ENCODE measurements at places on chromosomes 4 and X.

- H3K27ac ChIP-seq, result no peak overlapping the region
- no peaks in the 10 kb centered on the region for H3K4me1 ChIP-seq
- no peak overlapping the region for H3K4me3 ChIP-seq
Measured at GRCh38 chrX:70262952-70263567, 3.1 kb upstream of the P2RY4 start.

DNA sequence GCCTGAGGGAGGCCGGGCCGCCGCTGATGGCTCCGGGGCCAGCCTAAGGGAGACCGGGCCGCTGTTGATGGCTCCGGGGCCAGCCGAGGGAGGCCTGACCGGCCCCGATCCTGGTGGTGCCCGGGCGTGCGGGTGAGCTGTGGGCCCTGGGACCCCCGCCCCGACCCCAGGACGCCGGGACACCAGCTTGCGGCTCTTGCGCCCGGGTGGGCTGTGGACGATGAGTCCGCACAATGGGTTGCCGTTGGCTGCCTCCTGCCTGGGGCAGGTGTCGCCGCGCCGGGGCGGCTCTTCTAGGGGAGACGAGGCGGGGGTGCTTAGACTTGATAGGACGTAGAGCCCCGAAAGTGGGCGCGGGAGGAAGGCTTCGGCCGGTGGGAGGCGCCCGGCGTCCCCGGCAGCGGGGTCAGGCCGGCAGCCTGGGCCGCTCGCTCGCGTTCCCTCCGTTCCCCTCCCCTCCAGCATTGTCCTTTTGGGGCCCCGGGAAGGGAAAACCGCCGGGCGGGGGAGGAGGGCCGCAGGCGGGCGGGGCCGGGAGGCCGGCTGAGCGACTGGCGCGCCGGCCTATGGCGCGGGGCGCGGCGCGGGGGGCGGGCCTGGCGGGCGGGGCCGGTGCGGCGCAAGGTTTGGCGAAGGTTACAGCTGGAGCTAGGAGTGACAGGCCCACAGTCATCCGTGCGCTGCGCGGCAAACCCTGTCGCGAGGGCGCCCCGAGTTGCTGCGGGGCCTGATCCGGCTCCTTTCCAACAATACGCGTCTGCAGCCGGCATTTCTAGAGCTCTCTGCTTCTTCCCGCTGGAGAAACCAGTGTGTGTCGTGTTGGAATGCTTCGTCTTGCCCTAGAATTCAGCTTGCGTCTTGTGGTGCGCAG, 819 bp downstream of the KIAA0232 start:
- H3K4me3 ChIP-seq, result peak overlapping the region; percentile 92
- peaks cover 21% of the 10 kb centered on the region for H3K36me3 ChIP-seq
- peak overlapping the region; percentile 74 for H3K27ac ChIP-seq
- peaks cover 74% of the 10 kb centered on the region for H3K4me1 ChIP-seq
- peak; percentile 78 for DNase-seq
- no peaks in the 10 kb centered on the region for H3K27me3 ChIP-seq

DNA sequence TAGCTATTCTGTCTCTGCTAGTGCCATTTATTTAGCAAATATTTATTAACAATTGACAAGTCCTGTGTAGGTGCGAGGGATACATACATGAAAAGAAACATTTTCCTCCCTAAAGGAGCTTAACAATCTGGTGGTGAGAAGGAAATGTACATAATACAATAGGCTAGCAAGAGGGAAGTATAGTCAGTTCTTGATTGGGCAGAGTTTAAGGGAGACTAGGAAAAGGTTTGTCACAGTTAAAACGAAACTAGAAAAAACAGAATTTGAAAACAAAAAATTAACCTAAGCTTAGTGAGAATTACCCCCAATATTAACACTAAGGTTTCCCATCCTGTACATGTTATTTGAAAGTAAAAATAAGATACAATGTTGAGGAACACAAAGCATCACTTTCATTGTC, 8.6 kb upstream of the MAML3 start:
- H3K4me1 ChIP-seq, result peaks cover 14% of the 10 kb centered on the region
- H3K27ac ChIP-seq, result no peak overlapping the region
- H3K36me3 ChIP-seq, result peaks cover 3% of the 10 kb centered on the region
- DNase-seq, result no peak
- no peak overlapping the region for H3K4me3 ChIP-seq
- no peaks in the 10 kb centered on the region for H3K27me3 ChIP-seq

DNA sequence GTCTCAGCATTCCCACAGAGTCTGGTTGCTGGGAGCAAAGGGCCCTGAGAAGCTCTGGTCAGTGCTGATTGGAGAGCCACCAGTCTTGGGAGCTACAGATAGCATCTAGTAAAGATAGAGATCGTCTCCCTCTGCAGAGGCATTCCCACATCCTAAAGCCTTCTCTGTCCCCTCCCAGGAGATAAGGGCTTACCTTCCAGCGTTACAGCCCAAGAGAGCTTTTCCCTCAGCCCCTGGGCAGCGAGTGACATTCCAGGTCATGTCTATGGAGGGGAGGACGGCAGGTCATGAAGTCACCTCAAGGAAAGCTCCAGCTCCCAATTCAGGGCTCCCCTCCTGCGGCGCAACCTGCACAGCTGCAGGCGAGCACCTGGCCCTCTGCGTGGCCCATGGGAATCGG, 29.9 kb downstream of the CLDN34 start:
- no peak for DNase-seq
- no peak overlapping the region for H3K4me3 ChIP-seq
- no peaks in the 10 kb centered on the region for H3K27me3 ChIP-seq
- H3K27ac ChIP-seq, result no peak overlapping the region
- no peaks in the 10 kb centered on the region for H3K4me1 ChIP-seq

- peak within 1 kb of the TSS; percentile 94 for H3K4me3 ChIP-seq
- peak within 1 kb of the TSS; percentile 89 for H3K27ac ChIP-seq
- H3K27me3 ChIP-seq, result no peaks in the 10 kb centered on the region
- H3K36me3 ChIP-seq, result no peaks in the 10 kb centered on the region
Measured at GRCh38 chr4:55345980-55346850, at the start of gene SRD5A3. Gene SRD5A3 (plus strand): TSS chr4:55346242. CDS start chr4:55346337, 95 bp downstream.

DNA sequence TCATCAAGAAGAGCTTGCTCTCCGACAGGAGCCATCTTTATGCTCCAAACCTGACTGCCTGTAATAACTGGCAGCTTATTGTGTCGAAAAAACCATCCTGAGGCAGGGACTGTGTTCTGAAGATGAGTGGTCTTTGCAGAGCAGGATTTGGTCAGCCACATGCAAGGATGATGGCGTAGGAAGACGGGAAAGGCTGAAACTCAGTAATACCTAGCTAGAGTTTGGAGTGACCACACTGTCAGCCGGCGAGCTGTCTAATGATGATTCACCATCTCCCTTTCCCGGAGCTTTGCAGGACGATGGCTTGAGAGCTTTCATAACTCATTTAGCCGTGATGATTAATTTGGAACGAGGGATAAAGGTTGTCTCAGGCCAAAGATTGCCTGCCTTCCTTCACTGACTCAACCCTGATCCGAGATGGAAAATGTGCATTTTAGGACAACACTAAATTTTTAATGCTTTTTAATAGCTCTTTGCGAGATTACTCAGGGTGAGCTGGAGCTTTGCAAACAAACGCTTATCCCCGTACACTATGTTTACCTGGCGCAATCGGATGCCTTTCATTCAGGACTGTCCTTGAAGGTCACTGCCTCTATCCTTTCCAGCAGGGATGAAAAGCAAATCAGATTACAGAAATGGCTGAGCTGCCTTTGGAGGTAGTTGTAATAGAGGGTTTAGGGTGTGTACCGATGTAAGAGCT, 288.5 kb downstream of the ASMT start:
- no peak for DNase-seq
- no peak overlapping the region for H3K27ac ChIP-seq
- no peaks in the 10 kb centered on the region for H3K36me3 ChIP-seq
- no peaks in the 10 kb centered on the region for H3K4me1 ChIP-seq
- H3K4me3 ChIP-seq, result no peak overlapping the region
- peaks cover 7% of the 10 kb centered on the region for H3K27me3 ChIP-seq

GRCh38 chr4:951186-951585, 18.9 kb downstream of the TMEM175 start:
- H3K4me3 ChIP-seq, result no peak overlapping the region
- H3K36me3 ChIP-seq, result peaks cover 5% of the 10 kb centered on the region

- no peak overlapping the region for H3K4me3 ChIP-seq
- no peaks in the 10 kb centered on the region for H3K27me3 ChIP-seq
- no peak for DNase-seq
- H3K36me3 ChIP-seq, result no peaks in the 10 kb centered on the region
Measured at GRCh38 chrX:29617276-29617675, 598.1 kb upstream of the MAGEB2 start.

GRCh38 chr4:1099270-1099669, 14.1 kb downstream of the RNF212 start:
- H3K27me3 ChIP-seq, result no peaks in the 10 kb centered on the region
- no peak overlapping the region for H3K4me3 ChIP-seq
- no peaks in the 10 kb centered on the region for H3K4me1 ChIP-seq
- no peak overlapping the region for H3K27ac ChIP-seq
- DNase-seq, result no peak

GRCh38 chrX:154485150-154486051, 1.0 kb downstream of the UBL4A start:
- peaks cover 4% of the 10 kb centered on the region for H3K4me1 ChIP-seq
- DNase-seq, result no peak
- peak overlapping the region; percentile 17 for H3K27ac ChIP-seq
- H3K27me3 ChIP-seq, result no peaks in the 10 kb centered on the region

DNA sequence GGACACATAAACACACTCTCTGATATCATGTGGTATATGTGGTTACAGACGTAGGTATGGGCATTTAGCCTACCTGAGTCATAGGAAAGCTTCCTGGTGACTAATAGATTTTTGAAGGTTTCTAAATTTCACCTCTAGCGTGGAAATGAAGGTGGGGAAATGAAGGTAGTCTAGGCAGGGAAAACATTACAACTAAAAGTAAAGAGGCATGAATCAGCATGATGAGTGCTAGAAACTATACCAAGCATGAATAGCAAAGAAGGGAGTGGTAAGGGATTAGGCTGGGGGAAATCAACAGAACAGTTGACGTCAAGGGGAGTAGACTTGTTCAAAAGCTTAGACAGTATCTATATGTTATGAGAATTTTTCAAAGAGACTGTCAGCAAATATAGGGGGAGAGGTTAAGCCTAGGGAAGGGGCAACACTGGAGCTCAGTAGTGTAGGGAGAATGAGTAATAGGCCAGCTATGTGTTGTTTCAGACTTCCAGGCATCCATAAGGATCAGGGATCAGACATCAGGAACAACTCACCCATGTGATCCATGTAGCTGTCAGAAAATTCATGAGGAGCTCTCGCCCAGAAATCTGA, 279.3 kb upstream of the DIPK2B start:
- no peak overlapping the region for H3K27ac ChIP-seq
- DNase-seq, result no peak
- H3K4me1 ChIP-seq, result no peaks in the 10 kb centered on the region
- H3K36me3 ChIP-seq, result no peaks in the 10 kb centered on the region
- no peaks in the 10 kb centered on the region for H3K27me3 ChIP-seq

GRCh38 chr4:11081006-11081405, 347.7 kb downstream of the HS3ST1 start:
- H3K27ac ChIP-seq, result no peak overlapping the region
- no peaks in the 10 kb centered on the region for H3K36me3 ChIP-seq
- H3K4me3 ChIP-seq, result no peak overlapping the region

GRCh38 chr4:139986689-139987501, 167.1 kb downstream of the MAML3 start:
- no peak for DNase-seq
- no peaks in the 10 kb centered on the region for H3K36me3 ChIP-seq
- H3K4me1 ChIP-seq, result no peaks in the 10 kb centered on the region

DNA sequence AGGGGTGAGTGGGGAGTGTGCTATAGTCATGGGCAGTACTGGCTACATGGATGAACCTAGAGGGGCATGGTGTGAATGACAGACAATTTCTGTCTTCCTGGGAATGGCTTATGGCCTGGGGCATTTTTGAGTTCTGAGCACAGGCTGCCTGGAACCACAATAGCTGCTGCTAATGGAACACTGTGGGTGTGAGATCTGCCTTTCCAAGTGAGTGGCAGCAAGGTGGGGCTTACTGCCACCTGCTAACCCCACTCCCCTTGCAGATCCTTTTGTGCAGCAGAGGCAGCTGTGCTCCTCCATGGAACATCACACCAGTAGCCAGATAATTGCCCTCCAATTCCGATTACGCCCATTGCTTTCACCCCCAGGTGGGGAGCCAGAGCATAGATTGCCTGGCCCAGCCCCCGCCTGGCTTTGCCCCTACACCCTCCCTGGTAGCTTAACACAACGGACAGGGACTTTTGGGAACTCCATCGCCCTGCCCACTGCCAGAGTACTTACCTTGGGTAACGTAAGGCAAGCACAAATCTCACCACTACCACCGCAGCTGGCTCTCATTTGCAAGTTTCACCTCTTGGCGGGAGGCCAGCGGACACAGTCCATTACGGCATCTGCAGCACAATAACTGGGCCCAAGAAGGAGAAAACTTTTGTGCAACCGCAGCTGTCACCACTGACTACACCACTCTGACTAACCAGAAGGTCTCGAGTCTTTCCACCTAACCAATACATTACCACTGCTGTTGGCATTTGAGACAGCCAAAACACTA, 421.2 kb upstream of the NWD2 start:
- H3K27ac ChIP-seq, result no peak overlapping the region
- H3K36me3 ChIP-seq, result no peaks in the 10 kb centered on the region
- H3K4me1 ChIP-seq, result no peaks in the 10 kb centered on the region
- H3K4me3 ChIP-seq, result no peak overlapping the region
- H3K27me3 ChIP-seq, result no peaks in the 10 kb centered on the region

GRCh38 chr4:133812236-133812635, 389.4 kb downstream of the PABPC4L start:
- H3K27me3 ChIP-seq, result no peaks in the 10 kb centered on the region
- no peaks in the 10 kb centered on the region for H3K36me3 ChIP-seq
- no peaks in the 10 kb centered on the region for H3K4me1 ChIP-seq

DNA sequence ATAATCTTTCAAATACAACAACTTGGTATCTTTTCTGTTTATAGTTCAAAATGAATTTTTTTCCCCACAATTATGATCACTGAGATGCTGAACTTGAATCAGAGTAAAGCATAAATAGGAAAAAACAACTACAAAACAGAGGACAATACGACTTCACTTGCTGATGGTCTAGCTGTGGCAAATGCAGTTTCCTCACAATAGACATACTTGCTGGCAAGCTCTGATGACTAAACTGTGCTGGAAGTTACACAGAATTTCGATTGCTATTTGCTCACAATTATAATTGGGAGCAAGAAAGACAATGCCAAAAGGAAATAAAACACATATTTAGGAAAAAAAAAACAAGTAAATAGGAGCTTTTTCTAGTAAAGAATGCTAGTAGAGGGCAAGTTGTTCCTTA, 14.7 kb downstream of the VEGFC start:
- no peaks in the 10 kb centered on the region for H3K36me3 ChIP-seq
- no peaks in the 10 kb centered on the region for H3K27me3 ChIP-seq
- no peaks in the 10 kb centered on the region for H3K4me1 ChIP-seq
- H3K4me3 ChIP-seq, result no peak overlapping the region
- H3K27ac ChIP-seq, result no peak overlapping the region

DNA sequence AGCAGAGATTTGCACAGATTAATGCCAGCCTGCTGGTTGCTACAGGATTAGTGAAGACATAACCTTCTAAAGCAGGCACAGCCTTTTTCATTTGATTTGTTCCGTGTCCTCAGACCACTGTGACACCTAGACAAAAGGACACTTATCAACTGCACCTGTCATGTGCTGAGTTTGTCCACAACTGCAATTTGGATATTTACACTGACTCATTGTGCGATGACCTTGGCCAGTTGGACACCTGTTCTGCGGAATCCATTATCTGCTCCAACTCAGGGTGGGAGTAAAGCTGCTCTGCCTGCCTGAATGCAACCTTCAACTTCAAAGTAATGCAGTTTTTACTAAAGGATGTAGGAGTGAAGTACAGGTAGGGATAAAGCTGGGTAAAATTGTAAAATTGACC, 4.1 kb upstream of the NR0B1 start:
- no peak for DNase-seq
- no peaks in the 10 kb centered on the region for H3K36me3 ChIP-seq
- H3K4me1 ChIP-seq, result no peaks in the 10 kb centered on the region
- H3K4me3 ChIP-seq, result no peak overlapping the region
- H3K27ac ChIP-seq, result no peak overlapping the region
- H3K27me3 ChIP-seq, result peaks cover 9% of the 10 kb centered on the region

Measured in naive thymus-derived CD8-positive, alpha-beta T cell (primary cell).